ENCODE measurements at places on chromosomes 16 and 17.

- no peaks in the 10 kb centered on the region for H3K4me1 ChIP-seq
- no peaks in the 10 kb centered on the region for H3K27me3 ChIP-seq
- H3K4me3 ChIP-seq: no peak overlapping the region
- no peak overlapping the region for H3K27ac ChIP-seq
- DNase-seq: no peak
These were observed 358.2 kb upstream of the TNRC6C start for GRCh38 chr17:77600346-77600745.

GRCh38 chr17:58507123-58507634 lies 7.3 kb downstream of the MTMR4 start:
- no peaks in the 10 kb centered on the region for H3K4me1 ChIP-seq
- H3K36me3 ChIP-seq: peaks cover 75% of the 10 kb centered on the region
- H3K27ac ChIP-seq: no peak overlapping the region
- no peak overlapping the region for H3K4me3 ChIP-seq

DNA sequence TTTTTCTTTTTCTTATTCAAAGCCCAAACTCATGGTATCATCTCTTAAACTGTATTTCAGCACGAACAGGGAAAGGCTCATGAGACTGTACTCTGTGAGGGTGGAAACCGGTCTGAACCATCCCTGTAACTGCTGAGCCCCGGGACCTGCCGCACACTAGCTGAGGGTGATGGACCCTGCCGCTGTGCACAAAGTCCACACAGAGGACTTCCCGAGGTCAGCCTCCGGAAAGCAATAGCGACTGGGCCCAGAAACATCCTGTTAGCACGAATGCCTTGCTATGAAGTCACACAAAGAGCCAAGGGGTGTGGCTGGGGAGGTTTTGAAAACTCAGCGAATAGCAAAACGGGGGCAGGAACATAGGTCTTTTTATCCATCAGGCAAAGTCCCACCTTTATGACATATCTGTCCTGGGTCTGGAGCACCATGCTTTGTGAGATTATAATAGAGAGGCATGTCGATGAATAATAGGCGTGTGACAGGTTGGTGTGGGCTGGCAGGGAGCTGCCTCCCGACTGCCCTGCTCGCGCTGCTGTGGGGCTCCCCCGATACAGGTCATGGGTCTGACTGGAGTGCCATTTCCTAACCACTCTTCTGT lies 33.4 kb downstream of the CDK5R1 start:
- no peaks in the 10 kb centered on the region for H3K27me3 ChIP-seq
- H3K4me3 ChIP-seq: no peak overlapping the region
- DNase-seq: no peak
- H3K36me3 ChIP-seq: no peaks in the 10 kb centered on the region
- H3K4me1 ChIP-seq: peaks cover 8% of the 10 kb centered on the region

DNA sequence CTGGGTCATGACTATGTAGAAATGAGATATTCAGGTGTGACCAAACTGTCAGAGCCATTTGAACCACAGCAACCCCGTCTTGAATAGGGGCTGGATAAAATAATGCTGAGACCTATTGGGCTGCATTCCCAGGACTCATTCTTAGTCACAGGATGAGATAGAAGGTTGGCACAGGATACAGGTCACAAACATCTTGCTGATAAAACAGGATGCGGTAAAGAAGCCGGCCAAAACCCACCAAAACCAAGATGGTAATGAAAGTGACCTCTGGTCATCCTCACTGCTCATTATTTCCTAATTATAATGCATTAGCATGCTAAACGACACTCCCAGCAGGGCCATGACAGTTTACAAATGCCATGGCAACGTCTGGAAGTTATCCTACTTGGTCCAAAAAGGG lies 545.5 kb downstream of the TMEM114 start:
- no peaks in the 10 kb centered on the region for H3K4me1 ChIP-seq
- no peaks in the 10 kb centered on the region for H3K36me3 ChIP-seq
- no peak for DNase-seq
- H3K27me3 ChIP-seq: no peaks in the 10 kb centered on the region
- no peak overlapping the region for H3K4me3 ChIP-seq

GRCh38 chr17:39244016-39244599 lies 18.4 kb upstream of the STAC2 start:
- no peak overlapping the region for H3K4me3 ChIP-seq
- H3K27ac ChIP-seq: no peak overlapping the region

- H3K27me3 ChIP-seq: no peaks in the 10 kb centered on the region
- H3K4me1 ChIP-seq: peaks cover 15% of the 10 kb centered on the region
- no peak overlapping the region for H3K27ac ChIP-seq
- H3K4me3 ChIP-seq: no peak overlapping the region
- no peaks in the 10 kb centered on the region for H3K36me3 ChIP-seq
These were observed 67.2 kb upstream of the AXIN2 start for GRCh38 chr17:65628644-65629036.

DNA sequence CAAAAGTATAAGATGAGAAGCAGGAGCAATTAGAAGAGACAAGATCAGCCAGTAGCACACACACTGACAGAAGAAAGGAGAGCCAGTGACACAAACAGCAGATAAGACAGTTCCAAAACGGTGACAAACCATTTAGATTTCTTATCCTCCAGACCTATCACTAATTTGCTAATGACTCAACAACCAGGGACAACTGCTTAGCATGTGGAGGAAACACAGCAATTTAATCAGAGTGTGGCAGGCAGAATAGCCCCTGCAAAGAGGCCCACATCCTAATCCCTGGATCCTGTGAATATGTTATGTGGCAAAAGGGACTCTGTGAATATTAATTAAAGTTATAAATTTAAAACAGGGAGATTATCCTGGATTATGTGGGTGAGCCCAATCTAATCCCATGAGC lies 81.1 kb downstream of the CACNG1 start:
- no peaks in the 10 kb centered on the region for H3K27me3 ChIP-seq
- H3K36me3 ChIP-seq: peaks cover 9% of the 10 kb centered on the region
- DNase-seq: no peak
- no peaks in the 10 kb centered on the region for H3K4me1 ChIP-seq
- no peak overlapping the region for H3K27ac ChIP-seq

- no peaks in the 10 kb centered on the region for H3K27me3 ChIP-seq
- H3K4me3 ChIP-seq: no peak overlapping the region
- H3K36me3 ChIP-seq: no peaks in the 10 kb centered on the region
- H3K4me1 ChIP-seq: peaks cover 2% of the 10 kb centered on the region
- H3K27ac ChIP-seq: no peak overlapping the region
- no peak for DNase-seq
These were observed 9.4 kb upstream of the MYL4 start for GRCh38 chr17:47199627-47200324.

DNA sequence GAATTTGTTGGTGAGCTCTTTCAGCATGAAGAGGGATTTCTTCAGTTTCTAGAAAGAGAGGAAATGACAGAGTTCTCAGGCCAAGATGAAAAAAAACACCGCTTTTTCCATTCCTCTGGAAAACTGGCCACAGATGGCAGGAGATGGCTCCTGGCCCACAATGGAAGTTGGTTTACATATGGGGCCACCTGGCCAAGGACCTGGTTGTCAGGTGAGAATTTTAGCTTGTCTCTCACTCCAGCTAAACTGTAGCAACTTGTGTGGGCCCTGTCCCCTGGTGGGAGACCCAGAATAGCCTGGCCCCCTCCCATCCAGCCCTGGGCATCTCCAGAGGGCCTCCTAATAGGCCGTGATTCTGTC lies 33.6 kb downstream of the LGALS9 start:
- no peak overlapping the region for H3K4me3 ChIP-seq
- no peak for DNase-seq
- H3K36me3 ChIP-seq: no peaks in the 10 kb centered on the region
- H3K27me3 ChIP-seq: no peaks in the 10 kb centered on the region

DNA sequence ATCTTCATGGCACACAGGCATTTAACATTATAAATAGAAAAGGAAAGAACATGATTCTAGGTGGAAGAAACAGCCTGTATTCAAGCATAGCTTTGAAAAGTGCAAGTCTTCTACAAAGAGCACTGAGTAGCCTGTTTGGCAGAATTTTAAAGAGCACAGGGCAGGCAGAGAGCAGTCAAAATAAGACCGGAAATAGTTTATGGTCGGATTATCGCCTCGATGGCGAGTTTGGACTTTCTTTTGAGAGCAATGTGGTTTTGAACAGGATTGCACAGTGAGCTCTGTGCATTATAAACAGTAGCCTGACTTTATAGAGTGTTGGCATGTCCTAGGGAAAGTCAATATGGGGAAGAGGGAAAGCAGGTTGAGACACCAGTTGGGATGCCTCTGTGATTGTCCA lies 6.2 kb upstream of the TMEM100 start:
- H3K27ac ChIP-seq: no peak overlapping the region
- H3K4me1 ChIP-seq: no peaks in the 10 kb centered on the region
- no peak for DNase-seq
- H3K36me3 ChIP-seq: no peaks in the 10 kb centered on the region

- no peaks in the 10 kb centered on the region for H3K36me3 ChIP-seq
- peaks cover 9% of the 10 kb centered on the region for H3K4me1 ChIP-seq
- H3K27ac ChIP-seq: no peak overlapping the region
- H3K27me3 ChIP-seq: no peaks in the 10 kb centered on the region
These were observed 9.2 kb downstream of the ALOXE3 start for GRCh38 chr17:8108972-8109660.

DNA sequence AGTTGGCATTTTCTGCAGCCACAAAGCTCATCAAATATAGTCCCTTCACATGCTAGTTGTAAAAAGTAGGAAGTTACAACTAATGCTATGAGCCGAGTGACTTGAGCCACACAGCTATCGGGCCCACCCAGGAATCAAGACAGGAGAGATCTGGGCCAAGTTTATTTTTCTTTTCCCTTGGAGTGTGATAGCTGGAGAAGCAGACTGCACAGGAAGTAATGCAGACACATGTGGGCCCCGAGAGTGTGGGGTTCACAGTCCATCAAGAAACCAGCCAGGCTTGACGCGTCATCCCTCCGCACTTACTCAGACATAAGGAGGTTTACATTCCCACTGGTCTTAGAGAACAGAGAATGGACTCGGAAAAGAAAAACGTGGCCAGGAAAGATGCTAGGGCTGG lies 403.1 kb upstream of the CDH11 start:
- H3K27me3 ChIP-seq: no peaks in the 10 kb centered on the region
- no peaks in the 10 kb centered on the region for H3K36me3 ChIP-seq
- DNase-seq: no peak
- no peak overlapping the region for H3K4me3 ChIP-seq

DNA sequence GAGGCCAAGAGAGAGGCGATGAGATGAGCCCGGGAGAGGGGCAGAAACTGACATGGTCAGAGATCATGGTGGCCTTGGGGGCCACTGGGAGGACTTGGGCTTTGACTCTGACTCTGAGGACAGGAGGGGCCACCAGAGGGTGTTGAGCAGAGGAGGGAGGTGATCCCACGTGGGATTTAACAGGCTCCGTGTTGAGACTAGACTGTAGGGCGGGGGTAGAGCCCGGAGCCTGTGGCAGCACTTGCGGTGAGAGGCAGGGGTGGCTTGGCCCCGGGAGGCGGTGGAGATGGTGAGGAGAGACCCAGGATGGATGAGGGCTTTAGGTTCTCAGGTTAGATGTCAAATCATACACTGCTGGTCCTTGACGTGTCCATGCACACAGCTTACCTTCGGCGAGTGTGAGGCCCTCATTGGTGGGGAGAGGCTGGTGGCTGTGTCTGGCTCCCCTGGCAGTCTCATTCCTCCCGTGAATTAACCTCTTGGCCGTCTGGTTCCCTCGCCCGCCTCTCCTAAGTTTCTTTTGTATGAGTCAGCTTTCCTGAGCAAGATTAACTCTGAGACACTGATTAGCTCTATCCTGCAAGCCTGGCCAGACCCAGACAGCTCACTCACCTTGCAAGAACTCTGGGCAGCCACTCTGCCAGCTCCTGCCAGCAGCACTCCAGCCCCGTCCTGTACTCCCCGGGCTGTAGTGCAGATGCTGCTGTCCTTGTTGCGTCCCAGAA lies 39.7 kb downstream of the VPS35L start:
- DNase-seq: no peak
- H3K4me3 ChIP-seq: no peak overlapping the region
- no peaks in the 10 kb centered on the region for H3K27me3 ChIP-seq
- no peak overlapping the region for H3K27ac ChIP-seq
- H3K36me3 ChIP-seq: no peaks in the 10 kb centered on the region
- H3K4me1 ChIP-seq: peaks cover 10% of the 10 kb centered on the region

GRCh38 chr17:64157669-64158180 lies 27.8 kb upstream of the ERN1 start:
- H3K4me3 ChIP-seq: no peak overlapping the region
- H3K4me1 ChIP-seq: peaks cover 15% of the 10 kb centered on the region
- H3K27me3 ChIP-seq: no peaks in the 10 kb centered on the region
- no peak overlapping the region for H3K27ac ChIP-seq

DNA sequence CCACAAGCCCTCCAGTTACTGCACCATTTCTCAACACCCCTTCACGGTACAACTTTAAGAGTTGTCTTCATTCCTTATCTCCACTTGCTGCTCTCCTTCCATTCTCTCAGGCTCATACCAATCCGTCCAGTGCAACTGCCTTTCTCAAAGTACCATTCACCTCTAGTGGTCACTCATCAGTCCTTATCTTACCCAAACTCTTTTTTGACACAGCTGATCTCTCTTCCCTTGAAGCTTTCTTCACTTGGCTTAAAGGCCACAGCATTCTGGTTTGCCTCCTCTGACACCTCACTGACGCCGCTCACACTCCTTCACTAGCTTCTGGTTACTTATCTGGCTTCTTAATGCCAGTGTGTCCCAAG lies 24.9 kb downstream of the UBE2G1 start:
- no peak overlapping the region for H3K4me3 ChIP-seq
- no peaks in the 10 kb centered on the region for H3K36me3 ChIP-seq
- peaks cover 30% of the 10 kb centered on the region for H3K4me1 ChIP-seq
- no peak for DNase-seq
- no peaks in the 10 kb centered on the region for H3K27me3 ChIP-seq

DNA sequence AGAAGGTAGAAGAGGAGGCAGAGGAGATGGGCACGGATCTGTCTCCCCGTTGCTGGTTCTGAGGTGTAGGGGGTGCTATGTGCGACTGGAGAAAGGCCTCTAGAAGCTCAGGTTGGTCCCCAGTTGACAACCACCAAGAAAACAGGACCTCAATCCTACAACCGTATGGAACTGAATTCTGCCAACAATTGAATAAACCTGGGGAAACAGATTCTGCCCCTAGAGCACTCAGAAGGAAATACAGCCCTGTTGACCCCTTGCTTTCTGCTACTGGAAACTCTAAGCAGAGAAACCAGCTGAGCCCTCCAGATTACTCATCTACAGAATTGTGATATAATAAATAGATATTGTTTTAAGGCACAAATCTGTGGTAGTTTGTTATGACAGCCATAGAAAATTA lies 313.0 kb upstream of the GOT2 start:
- H3K27me3 ChIP-seq: no peaks in the 10 kb centered on the region
- H3K4me3 ChIP-seq: no peak overlapping the region
- H3K27ac ChIP-seq: no peak overlapping the region
- H3K4me1 ChIP-seq: no peaks in the 10 kb centered on the region

GRCh38 chr17:63431939-63432804 lies 13.9 kb downstream of the CYB561 start:
- peaks cover 9% of the 10 kb centered on the region for H3K36me3 ChIP-seq
- DNase-seq: no peak
- H3K4me3 ChIP-seq: no peak overlapping the region
- H3K27me3 ChIP-seq: no peaks in the 10 kb centered on the region
- H3K27ac ChIP-seq: peak overlapping the region; percentile 52

GRCh38 chr17:46809110-46809571 lies 9.4 kb downstream of the WNT3 start:
- no peak for DNase-seq
- no peaks in the 10 kb centered on the region for H3K27me3 ChIP-seq
- no peaks in the 10 kb centered on the region for H3K36me3 ChIP-seq
- H3K4me1 ChIP-seq: no peaks in the 10 kb centered on the region
- no peak overlapping the region for H3K27ac ChIP-seq

- H3K4me3 ChIP-seq: no peak overlapping the region
- no peak overlapping the region for H3K27ac ChIP-seq
- DNase-seq: no peak
These were observed 13.6 kb upstream of the PPM1D start for GRCh38 chr17:60586288-60586974.

- no peaks in the 10 kb centered on the region for H3K4me1 ChIP-seq
- H3K36me3 ChIP-seq: no peaks in the 10 kb centered on the region
- peaks cover 42% of the 10 kb centered on the region for H3K27me3 ChIP-seq
- DNase-seq: no peak
- no peak overlapping the region for H3K27ac ChIP-seq
- no peak overlapping the region for H3K4me3 ChIP-seq
These were observed 2.9 kb downstream of the GNAO1 start for GRCh38 chr16:56193951-56194726.

Measured in HCT116 (cell line).